ENCODE measurements at places on chromosomes 3 and 15.

DNA sequence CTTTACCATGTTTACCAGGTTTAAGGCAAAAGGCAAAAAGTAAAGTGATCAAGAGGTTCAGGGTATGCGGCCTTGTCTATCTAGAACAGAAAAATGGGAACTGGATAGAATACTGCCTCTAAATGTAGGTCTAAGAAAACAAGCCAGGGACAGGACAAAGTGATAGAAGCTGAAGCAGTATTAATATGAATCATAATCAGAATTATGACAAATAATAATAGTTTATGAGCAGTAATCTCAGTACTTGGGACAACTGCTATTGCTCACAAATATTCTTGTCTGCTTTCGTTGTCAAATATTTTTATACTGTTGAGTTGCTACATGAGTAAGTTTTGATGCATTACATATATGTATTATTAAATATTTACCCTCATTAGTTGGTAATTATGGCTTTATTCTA lies 356.9 kb upstream of the RBMS3 start:
- DNase-seq, result no peak

DNA sequence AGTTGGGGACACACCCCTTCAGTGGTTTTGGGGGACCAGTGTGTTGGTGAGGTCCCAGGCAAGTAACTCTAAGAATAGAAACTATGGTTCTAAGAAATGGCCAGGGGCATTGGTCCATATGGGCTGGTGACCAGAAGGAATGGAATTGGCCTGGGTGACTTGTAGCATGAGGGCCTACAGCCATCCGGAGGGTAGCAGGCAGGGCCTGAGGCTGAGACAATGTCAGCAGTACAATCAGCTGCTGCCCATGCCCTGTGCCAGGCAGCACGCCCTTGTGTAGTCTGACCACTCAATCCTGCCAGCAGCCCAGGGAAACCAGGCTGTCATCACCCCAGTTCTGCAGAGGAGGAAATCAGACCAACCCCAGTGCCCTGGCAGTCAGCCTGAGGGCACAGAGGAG lies 100.6 kb downstream of the DNAJB8 start:
- DNase-seq, result no peak

DNA sequence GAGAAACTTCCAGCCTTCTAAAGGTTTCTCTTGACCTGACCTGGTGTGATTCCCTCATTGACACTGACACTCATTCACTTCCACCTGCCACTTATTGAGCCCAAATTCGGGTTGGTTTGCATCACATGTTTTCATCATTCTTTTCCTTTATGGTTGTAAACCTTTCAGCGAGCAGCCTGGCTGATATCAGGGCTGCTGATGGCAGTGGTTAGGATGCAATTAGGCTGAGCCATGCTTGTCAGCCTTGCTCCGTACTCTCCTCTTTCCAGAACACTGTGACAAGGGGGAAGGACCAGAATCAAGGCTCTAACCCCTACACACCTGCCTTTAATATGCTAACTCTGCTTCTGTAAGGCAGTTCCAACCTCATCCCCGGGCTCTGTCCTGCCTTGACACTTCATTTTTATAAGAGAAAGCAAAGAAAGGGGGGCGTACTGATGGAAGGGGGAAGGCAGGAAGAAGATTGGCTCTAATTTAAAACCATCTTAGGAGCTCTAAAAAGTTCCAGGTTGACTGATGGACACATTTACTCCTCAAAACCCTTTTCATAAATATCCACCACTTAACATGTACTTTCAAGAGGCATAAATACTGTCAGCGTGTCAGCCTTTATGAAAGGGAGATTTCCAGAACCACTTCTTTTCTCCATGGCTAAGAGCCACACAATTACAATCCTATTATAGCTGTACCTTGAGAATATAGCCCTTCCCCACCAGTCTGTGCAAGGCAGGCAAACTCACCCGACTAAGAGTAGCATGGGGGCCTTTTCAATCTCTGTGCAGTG lies 5.7 kb downstream of the NMNAT3 start:
- no peak for DNase-seq

DNA sequence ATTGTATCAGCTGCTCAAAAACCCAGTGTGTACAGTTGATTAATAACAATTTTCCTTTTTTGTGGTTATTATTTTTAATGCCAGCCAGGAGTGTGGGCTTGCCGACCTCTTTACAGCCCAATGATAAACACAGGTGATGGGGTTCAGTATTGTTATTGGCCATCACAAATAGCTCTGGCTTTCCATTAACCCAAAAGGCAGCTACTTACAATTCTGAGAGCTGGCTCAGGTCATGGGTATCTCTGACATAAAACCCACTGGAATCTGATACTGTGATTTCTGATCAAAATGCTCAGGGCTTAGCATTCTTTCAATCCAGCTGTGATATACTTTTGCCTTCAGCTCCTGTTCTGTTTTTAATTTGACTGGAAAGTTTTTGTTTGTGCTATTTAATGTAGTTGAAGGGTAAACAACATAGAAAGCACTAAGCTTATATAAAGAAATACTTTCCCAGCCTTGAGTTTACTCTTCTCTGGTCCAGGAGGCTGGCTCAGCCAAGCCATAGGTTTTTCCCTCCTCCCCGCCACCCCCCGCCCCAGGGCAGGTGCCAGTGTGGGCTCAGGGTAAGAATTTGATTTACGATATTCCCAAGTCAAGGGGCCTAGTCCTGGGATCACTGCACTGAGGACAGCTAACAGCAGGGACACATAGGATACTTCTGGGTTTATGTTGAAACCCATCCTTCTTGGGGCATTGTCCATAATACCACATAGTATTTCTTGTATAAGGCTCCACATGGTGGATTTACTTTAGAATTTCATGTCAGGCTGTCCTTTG lies 54.0 kb upstream of the MYZAP start:
- DNase-seq, result no peak

DNA sequence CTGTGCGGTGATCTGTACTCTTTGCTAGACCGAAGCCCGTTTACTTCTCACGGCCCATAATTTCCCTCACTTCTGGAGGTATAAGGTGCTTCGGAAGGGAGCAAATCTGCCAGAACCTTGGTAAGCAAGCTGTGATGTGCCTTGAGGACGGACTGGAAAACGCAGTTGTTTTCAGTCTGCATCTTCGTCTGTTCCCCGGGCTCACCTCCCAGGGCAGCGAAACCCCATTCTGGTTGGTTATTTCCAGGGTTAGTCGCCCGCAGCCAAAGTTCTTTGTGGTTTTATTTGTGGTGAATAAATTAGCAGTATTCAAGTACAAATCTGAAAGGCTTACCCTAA lies 401 bp downstream of the RAMAC start:
- DNase-seq, result no peak

DNA sequence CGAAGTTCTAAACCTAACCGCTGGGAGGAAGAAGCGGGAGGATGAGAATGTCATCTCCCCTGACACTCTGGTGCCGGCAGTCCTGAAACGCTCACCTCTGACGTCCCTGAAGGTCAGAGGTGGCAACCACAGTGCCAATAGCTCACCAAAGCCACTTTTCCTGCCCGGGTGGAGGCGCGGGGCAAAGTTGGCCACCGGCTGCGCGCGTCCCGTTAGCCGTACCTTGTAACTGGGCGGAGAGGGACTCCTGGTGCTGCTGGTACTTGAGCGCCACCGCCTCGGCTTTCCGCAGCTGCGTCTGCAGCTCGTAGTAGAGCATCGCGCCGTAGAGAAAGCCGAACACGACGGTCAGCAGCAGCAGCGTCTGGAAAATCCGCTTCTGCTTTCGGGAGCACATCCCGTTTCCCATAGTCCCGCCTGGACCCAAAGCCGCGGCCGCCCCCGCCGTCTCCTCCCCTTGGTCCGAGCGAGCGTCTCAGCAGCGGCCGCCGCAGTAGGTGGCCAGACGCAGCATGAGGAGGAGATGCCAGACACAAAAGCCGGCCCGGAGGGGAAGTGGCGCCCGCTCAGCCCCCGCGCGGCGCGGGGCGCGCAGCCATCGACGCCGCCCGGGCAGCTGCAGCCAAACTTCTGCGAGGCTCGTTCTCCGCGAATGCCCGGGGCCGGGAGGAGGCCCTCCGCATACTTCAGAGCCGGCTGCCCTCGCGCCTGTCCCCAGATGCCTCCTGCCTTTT lies 680 bp downstream of the GOLIM4 start:
- peak; percentile 11 for DNase-seq

GRCh38 chr3:105611304-105612192 lies 244.8 kb downstream of the ALCAM start:
- DNase-seq, result no peak

DNA sequence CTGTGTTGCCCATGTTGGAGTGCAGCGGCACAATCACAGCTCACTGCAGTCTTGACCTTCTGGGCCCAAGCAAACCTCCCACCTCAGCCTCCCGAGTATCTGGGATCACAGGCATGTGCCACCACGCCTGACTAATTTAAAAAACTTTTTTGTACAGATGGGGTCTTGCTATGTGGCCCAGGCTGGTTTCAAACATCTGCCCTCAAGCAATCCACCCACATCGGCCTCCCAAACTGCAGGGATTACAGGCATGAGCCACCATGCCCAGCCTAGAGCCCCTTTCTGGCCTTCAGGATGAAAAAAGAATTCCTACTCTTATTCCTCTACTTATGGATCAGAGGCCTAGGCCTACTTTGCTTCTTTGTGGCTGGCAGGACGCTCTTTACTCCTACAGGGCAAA lies 39.6 kb downstream of the CHAC1 start:
- no peak for DNase-seq

DNA sequence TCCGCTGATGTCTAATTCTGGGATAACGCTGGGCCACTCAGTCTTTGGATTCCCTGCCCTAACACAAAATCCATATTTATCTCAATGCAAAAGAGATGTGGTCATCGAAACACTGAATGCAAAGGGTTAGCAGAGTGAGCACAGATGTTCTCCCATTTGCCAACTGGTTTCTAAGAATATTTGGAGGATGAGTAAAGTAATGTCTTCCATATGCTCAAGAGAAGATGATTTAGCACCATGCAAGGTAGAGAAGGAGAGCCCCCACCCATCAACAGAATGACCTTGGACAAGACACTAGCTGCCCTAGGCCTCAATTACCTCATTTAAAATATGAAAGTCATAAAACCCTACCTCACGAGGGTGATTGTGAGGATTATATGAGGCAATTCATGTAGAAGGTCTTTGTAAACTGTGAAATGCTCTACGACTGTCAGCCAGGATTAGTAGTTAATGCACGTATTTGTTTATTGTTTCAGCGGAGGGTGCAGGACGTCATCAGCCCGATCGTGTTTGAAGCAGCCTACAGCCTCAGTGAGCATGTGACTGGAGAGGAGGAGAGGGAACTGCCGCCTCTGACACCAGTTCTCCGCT lies 232.9 kb upstream of the CTDSPL start:
- no peak for DNase-seq

DNA sequence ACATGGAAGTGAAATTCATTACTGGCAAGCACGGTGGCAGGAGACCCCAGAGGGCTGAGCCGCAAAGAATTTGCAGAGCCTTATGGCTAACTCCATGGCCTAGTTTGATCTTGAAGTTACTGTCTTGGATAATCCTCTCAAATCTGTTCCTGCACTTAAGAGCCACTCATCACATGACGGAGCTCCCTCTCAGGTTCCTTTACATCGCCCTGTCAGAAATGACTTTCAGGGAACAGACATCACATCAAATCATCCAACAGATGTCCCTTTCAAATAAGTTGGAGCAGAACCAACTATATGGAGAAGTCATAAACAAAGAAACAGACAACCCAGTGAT lies 328.8 kb upstream of the THBS1 start:
- no peak for DNase-seq

DNA sequence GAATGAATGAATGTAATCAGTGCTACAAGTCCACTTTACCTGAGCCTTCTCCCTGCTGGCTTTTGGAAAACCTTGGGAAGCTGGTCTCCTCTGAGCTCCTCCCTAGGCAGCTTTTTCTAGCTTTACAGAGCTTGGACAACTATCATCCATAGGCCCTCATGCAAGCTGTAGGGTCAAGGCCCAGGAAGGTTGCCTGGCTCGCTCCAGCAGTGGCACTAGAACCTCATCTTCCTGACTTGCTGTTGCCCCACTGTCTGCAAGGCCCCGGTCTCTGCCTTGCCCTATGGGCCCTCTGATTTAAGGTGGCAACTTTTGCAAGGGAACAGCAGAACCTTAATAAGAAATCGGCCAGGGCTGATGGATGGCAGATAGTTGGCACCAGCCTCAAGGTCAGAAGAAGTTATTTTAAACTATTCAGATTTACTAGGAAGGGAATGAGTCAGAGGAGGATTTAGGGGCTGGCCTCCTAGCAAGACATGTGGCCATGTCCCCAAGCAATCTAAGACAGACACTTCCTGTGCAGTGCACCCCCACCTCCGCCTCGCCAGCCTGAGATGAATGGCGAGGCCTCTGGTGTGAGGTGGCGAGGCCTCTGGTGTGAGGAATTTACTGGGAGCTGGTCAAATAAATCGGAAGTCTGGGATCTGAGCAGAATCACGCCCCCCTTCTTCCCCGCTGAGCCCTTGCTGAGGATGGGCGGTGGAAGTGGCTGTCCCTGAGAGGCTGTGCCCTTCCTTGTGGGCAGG lies 180.8 kb downstream of the MEGF11 start:
- no peak for DNase-seq

DNA sequence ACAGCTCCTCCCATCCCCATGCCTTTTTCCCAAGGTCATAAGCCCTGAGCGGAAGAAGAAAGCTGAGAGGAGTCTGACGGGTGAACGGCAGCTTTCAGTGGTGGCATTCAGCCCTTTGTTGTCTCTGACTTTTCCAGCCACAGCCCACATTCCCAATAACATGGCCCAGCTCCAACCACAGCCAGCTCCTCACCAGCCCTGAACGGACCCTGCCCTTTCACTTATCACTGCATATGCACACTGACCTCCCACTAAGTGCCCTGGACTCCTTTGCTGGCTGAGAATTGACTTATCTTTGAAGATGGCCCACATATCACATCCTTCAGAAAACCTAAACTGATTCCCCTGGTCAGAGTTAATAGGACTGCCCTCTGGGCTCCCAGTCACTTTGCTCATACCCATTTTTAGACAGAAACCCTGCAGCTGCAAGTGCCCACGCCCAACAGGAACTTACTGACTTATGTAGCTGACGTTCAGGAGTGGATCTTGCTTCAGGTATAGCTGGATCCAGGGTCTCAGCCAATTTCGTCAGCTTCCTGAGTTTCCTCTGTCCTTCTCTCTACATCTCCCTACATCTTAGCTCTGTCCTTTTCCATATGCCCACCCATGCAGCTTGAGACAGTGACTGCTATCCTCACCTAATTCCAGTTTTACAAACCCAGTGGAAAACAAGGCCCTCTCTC lies 348.5 kb upstream of the PROK2 start:
- DNase-seq, result no peak
